Renal pelvis (tissue), 12 donors: ENCODE measurements at places on chromosomes 3 and 15. TPM values are rescaled to one million over a fixed set of nuclear protein-coding genes. Genes with fewer than 3 reads are reported as not detected.

Gene NOX5
- polyA plus RNA-seq, result 0.78 TPM

Gene GP9
- 0.86 TPM for polyA plus RNA-seq

Gene POMGNT2
- polyA plus RNA-seq, result 24.8 TPM

Gene PAQR9
- polyA plus RNA-seq, result 0.93 TPM

Gene LXN
- 27.7 TPM for polyA plus RNA-seq

Gene CP
- polyA plus RNA-seq, result 0.43 TPM

Gene SPINK8
- 0.95 TPM for polyA plus RNA-seq

Gene DNAJA4
- 22.4 TPM for polyA plus RNA-seq

Gene EFCC1
- 2.3 TPM for polyA plus RNA-seq

Gene C2CD4A
- 0.40 TPM for polyA plus RNA-seq

Gene GRAMD1C
- polyA plus RNA-seq, result 23.5 TPM

Gene LRRIQ4
- polyA plus RNA-seq, result not detected

Gene PTH1R
- 247 TPM for polyA plus RNA-seq

Gene INSYN1
- polyA plus RNA-seq, result 21.7 TPM

Gene MAP1A
- polyA plus RNA-seq, result 7.7 TPM

Gene CXCR6
- polyA plus RNA-seq, result 0.07 TPM

Gene CCR8
- not detected for polyA plus RNA-seq

Gene C3orf20
- 0.25 TPM for polyA plus RNA-seq

Gene CHCHD4
- 18.7 TPM for polyA plus RNA-seq

Gene SLC49A4
- 14.2 TPM for polyA plus RNA-seq

Gene SERPINI2
- polyA plus RNA-seq, result 2.9 TPM

Gene SLC15A2
- polyA plus RNA-seq, result 8.3 TPM

Gene GOLGA8N
- 12.4 TPM for polyA plus RNA-seq

Gene PPM1L
- polyA plus RNA-seq, result 7.9 TPM

Gene WDR76
- polyA plus RNA-seq, result 13.9 TPM

Gene TRH
- 0.43 TPM for polyA plus RNA-seq

Gene PCOLCE2
- polyA plus RNA-seq, result 4.5 TPM

Gene ESYT3
- 1.6 TPM for polyA plus RNA-seq

Gene IFRD2
- 52.2 TPM for polyA plus RNA-seq

Gene CCR9
- 0.10 TPM for polyA plus RNA-seq

Gene CCNB2
- polyA plus RNA-seq, result 41.8 TPM

Gene CASR
- 30.7 TPM for polyA plus RNA-seq

Gene CCDC13
- polyA plus RNA-seq, result 2.4 TPM

Gene ZNF660
- polyA plus RNA-seq, result 18.0 TPM

Gene UBL7
- 64.7 TPM for polyA plus RNA-seq

Gene C3orf85
- polyA plus RNA-seq, result 18.4 TPM

Gene AHSG
- 0.44 TPM for polyA plus RNA-seq

Gene GOLGA8M
- polyA plus RNA-seq, result 6.1 TPM
